COLO829 (cell line): ENCODE measurements at places on chromosomes 16 and 17.
A peak's percentile ranks its signal among the peaks of the same experiment; 100 is the strongest.

DNA sequence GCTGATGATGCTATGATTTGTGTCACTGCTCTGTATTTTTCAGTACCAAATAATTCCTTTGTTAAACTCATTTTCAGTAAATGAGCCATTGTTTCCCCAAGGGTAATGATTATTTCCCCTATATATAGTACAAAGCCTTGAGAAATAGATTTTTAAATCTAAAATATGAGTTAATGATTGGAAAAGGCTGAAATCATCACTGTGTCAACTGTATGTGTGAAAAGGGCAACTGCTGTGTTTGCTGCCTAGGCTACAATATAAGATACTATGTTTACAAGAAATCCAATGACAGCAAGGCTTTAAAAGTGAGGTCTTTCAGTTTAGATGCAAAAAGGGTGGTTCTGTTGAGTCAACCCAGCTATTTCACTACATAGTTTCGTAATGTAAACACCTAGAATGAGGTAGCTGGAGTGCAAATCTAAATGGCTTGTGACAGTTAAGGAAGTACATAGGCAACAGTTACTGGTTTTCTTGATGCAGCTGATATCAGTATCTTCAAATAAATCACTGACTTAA, 15.3 kb downstream of the NLK start:
- DNase-seq = no peak

DNA sequence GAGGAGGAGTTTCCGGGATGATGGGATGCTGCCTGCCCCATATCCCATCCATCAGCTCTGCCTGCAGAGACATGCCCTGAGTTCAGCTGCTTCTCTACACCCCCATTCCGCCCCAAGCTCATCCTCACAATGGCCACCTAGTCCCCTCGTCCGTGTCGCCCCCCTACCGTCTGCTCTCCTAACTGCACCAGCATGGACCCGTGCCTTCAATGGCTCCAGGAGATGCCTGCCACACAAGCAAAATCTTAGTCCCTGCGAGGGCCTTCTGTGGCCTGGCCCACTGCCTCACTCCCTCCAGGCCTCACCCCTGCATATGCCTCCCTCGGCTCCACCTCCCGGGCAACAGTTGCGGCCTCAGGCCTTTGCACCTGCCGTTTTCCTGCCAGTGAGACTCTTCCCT, 1.8 kb upstream of the TELO2 start:
- DNase-seq = no peak

- DNase-seq = no peak
These were observed 1.2 kb downstream of the MRTFB start for GRCh38 chr16:14072360-14072759.

DNA sequence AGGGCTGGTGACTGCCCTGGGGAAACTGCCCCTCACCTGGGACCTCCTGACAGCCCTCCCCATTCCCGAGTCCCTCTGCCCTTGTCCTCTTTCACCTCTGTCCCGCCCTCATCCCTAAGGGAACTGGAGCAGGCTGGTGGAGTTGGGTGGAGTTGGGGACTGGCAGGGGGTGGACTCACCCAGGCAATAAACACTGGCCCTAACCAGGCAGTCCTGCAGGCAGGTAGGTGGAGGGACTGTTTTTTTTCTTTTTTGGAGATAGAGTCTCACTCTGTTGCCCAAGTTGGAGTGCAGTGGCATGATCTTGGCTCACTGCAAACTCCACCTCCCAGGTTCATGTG, 11.7 kb downstream of the GCGR start:
- no peak for DNase-seq

DNA sequence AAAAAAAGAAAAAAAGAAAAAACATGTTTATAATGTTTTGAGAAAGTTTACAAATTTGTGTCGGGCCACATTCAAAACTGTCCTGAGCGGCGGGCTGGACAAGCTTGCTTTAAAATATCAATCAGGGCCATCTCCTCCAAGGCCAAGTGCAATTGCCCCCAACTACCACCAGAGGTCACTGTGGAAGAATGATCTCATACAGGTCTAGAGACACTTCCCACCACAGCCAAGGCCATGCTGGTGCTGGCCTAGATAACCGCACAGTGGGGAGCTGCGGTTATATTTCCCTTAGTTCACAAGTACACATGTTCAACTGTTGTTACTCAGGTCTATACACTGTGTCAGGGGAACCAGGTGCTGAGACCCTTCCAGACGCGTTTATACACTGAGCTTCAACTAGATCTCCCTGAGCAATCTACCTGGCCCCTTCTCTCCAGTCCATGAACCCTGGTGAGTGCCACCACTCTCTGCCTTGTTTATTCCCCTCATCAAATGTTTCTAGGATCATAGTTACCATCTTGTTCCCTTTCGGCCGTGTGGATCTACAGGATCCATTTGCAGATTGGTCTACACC, 83.8 kb upstream of the CCL2 start:
- DNase-seq = peak; percentile 70

DNA sequence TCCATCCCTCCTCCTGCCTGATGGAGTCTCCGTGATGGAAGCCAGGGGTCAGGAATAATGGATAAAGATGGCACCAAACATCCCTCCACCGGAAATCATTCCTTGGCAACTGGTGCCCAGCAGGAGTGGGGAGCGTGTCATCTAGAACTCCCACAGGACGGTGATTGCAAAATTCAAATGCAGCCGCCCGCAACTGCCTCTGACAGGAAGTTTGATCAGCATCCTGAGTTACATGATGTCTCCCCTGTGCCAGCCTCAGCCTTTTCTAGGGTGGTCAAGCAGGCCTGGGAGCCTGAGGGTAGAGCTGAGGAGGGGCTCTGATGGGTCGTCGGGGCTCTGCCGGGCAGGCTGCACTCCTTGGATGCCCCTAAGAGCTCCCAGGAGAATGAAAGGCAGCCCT, 52.8 kb downstream of the GSG1L start:
- DNase-seq = no peak

DNA sequence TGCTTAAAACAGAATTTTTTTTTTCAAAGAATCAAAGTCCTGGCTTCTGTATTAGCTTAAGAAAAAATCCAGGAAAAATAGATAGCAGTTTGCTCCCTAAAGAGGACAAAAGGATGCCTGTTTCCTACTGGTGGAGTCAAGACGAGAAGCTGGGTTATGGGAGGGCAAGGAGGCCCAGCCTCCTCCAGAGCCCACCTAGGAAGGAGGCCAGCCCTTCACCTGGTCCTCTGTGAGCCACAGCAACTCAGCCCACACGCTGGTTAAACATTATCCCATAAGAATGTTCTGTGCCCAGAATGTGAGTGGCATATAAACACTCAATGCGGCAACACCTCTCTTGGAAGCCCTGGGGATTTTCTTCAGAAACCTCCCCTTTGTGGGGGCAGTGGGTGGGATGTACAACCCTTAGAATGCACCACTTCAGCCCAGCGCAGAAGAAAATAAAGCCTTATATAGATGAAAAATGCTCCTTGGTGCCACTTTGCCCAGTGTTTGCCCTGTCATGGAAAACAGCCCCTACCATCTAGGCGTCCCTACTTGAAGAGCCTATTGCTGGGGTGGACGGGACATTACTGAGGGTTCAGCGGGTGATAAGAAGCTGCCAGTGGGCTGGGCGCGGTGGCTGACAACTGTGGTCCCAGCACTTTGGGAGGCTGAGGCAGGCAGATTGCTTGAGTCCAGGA, 48.0 kb downstream of the TEKT5 start:
- DNase-seq = no peak

GRCh38 chr17:77358801-77359200, 218.0 kb downstream of the SEC14L1 start:
- no peak for DNase-seq

GRCh38 chr17:82399601-82400101, 18.5 kb upstream of the HEXD start:
- DNase-seq = no peak

DNA sequence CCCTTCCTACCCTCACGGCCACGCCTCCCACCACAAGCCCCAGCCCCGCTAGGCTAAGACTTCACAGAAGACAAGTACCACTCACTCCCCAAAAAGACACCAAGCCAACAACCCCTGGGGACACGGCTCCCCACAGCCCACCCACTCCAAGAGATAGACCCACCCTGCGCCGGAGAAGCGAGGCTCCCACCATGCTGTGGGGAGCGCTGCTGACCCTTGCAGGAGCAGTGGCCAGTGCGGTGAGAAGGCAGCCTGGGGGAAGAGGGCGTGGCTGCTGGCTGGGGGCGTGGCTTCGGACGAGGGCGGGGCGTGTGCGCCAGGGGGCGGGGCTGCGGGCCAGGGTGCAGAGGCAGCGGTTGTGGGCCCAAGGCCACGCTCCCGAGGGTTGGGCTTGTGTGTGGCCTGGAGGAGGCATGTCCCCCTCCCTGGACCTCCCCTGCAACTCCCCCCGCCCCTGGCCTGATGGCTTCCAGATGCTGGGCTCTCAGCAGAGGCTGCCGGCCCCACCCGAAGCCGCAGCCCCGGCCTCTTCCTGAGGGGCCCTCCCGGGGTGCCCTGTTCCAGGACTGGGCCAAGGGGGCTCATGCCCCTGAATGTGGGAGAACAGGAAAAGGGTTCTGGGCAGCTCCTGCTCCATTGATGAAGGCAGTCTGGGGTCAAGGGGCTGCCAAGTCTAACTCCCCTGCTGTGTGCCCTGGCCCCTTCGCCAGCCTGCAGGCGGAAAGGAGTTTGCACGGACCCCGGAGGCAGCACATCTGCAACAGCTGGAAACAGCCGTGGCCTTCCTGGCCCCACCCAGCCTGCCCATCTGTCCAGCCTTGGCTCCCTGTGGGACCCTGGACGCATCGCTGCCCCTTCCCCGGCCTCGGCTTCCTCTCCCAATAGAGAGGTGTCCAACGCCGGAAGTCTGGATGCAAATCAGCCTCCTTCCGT, 9.1 kb downstream of the TFAP4 start:
- peak; percentile 59 for DNase-seq

GRCh38 chr17:75521951-75522727, 3.4 kb upstream of the LLGL2 start:
- no peak for DNase-seq

- no peak for DNase-seq
These were observed 2.0 kb downstream of the MAF start for GRCh38 chr16:79598348-79599181.

GRCh38 chr17:17416400-17417360, 60.1 kb upstream of the MED9 start:
- no peak for DNase-seq

DNA sequence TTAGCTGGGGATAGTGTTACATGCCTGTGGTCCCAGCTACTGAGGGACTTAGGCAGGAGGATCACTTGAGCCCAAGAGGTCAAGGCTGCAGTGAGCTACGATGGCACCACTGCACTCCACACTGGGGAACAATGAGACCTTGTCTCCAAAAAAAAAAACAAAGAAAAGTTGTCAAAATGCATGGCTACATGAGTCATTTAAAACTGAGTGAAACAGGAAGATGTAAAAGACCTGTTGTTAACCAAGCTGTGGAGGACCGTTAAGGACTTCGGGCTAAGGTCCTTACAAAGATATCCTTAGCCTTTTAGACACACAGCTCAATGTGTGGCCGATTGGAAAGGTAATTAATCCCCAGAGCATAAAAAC, 25.1 kb downstream of the ZP2 start:
- peak; percentile 68 for DNase-seq

GRCh38 chr16:49755313-49755620, 100.6 kb downstream of the ZNF423 start:
- DNase-seq = no peak

- no peak for DNase-seq
These were observed 7.5 kb upstream of the NOS2 start for GRCh38 chr17:27807567-27808470.

DNA sequence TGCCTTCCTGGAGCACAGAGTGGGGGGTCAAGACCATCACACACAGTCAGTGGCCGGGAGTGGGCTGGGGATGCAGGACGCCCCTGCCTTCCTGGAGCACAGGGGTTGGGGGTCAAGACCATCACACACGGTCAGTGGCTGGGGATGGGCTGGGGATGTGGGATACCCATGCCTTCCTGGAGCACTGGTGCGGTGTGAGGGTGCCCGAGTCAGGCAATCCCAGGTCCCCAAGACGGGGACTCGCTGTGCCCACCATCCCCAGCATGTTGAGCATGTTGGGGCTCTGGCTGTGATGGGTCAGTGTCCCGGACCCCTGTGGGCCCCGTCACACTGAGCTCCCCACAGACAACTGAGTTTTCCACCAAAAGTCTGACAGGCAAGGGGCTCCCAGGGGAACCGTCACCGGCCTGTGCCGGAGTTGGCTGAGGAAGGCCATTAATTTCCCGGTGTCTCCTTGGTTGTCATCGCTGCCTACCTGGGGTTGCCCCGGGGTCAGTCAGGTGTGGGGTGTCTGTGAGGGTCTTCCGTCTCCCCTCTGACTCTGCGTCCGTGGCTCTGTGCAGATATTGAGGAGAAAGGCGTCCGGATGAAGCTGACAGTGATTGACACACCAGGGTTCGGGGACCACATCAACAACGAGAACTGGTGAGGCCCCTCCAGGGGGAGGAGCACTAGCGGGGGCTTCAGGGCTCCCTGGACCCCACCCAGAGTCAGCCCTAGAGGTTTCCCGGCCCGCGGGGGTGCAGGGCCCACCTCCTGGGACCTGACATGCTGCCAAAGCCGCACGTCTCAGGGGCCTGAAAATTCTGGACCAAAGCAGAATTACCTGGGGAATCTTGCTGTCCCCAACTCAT, 347.1 kb downstream of the SEC14L1 start:
- DNase-seq = no peak

DNA sequence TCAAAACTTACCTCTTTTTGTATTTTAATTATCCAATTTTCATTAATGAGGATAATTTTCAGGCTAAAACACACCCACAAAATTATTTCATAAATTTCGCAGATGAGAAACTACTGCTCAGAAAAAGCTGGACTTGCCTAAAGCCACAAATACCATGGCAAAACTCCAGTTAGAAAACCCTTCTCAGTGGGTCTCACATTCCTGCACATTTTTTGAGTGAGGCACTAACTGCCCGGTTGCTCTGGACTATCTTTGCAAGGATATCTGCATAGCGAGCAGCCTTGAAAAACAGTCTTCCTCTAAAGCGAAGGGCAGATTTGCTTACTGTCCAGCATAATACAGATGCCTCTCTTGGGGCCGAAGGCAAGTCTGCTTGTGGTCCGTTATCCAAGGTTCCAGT, 9.8 kb downstream of the MPHOSPH6 start:
- DNase-seq = no peak

GRCh38 chr17:36123431-36123830, 19.8 kb downstream of the CCL4 start:
- DNase-seq = no peak

GRCh38 chr16:86901483-86901882, 323.1 kb downstream of the FOXL1 start:
- no peak for DNase-seq

DNA sequence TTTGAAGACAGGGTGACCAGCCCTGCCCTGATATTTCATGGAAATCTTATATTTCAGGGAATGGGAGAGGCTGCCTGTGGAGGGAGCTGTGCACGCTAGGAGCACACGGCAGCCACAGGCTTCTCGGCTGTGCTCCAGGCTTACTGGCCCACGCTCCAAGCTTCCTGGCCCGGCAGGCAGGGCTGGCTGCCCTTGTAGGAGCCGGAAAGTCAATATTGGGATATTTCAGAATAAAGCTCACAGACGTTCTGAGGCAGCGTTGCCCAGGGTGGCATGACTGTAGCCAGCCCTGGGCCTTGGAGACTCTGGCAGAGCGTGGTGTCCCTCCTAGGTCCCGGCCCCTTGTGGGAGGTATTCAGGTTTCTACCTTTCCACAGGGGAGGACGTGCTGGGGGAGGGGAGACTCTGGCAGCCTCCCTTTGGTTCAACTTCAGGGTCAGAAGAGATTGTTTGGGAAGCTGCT, 95.6 kb downstream of the NPIPB11 start:
- no peak for DNase-seq
